ENCODE measurements at places on chromosomes 4 and X.

DNA sequence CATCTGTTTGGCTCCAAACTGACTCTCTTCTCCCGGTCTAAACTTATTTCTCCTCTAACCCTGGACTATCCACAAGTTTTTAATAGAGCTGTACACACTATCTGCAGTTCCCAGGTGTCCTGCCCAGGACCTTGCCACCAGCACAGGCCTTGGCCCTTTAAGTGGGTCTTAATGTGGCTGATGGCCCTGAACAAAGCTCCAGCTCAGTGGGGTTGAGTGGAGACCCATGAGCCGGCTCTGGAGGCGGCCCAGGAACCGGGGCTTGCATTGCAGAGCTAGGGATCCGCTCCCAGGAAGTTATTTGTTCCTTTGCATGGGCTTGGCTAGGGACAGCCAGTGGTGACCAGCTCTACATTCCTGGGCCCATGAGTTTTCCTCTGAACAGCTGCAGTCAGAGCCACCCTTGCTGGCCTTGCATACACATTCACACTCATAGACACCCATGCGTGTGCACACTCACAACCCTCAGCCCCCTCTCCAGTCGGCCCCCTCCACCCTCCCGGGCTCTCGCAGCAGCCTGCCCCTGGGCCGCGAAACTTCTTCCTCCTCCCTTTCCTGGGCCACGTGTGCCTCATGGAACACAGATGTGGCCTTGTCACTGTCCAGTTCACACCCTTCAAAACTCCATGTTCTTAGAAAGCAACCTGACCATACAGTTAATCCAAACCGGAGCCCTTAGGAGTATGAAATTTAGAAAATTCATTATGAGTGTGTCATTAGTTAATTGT is 58.2 kb downstream of the GPR143 start:
- no peak for DNase-seq

DNA sequence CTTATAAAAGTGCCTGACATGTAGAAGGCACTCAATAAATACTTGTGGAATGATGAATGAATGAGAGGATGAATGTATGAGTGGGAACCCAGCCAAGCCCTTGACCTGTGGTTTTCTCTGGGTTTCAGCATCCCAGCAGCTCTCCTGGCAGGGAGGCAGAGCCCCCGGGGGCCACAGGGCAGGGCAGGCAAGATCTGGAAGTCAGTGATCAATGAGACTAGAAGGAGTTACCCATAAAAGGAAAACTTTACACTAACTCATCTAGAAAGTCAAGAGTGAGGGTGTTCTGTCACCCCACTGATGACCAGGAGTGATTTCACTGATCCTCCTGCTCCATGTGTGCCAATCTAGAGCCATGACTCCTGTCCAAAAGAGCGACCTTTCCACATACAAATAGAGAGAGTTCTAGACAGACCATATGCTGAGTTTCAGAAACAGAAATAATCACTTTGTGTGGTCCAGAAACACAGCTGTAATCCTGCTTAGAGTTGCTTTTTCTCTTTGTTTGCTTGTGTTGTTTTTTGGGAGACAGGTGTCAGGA is 37.4 kb downstream of the MGARP start:
- peak; percentile 60 for DNase-seq

DNA sequence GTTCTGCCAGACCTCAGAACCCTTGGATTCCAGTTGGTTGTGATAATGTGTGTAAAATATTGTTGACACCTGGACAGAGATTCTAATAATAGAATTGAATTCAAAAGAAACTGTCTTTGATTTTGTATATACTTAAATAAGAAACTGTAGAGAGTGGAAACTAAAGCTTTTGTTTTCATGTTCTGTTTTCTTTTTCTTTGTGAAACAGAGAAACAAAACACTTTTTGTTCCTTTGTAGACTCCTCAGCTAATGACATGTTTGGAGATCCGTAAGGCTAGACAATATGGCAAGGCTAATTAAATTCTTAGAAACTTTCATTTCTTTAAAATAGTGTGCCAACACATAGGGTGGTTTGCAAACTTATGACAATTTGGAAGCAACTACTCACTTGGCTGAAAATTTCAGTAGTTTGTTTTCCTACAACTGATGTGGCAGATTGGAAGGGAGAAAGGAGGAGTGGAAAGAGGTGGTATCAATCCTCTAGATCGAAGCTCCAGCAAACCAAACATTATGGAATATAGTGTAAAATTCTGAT is 90.9 kb upstream of the FAT1 start:
- no peak for DNase-seq

DNA sequence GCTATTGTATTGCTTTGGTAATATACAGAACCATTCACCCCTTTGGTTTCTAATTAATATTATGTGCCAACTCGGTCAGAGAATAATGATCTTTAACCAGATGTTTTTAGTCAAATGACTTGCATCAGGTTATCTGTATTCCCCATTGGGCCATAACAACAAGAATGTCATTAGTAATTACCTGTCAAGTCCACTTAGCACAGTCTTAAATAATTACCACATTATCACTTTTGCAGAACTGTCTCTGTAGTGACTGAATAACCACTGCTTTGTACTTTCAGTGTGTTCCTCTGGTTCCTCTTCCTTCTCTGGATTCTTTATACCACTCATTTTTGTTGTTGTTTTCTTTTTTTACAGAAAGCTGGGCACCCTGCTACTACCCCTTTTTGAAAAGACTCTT is 257.7 kb upstream of the SPOCK3 start:
- no peak for DNase-seq

GRCh38 chr4:169293343-169294176 is 22.8 kb upstream of the SH3RF1 start:
- no peak for DNase-seq

- no peak for DNase-seq
These were observed 173.9 kb upstream of the KLF3 start for GRCh38 chr4:38489924-38490639.

DNA sequence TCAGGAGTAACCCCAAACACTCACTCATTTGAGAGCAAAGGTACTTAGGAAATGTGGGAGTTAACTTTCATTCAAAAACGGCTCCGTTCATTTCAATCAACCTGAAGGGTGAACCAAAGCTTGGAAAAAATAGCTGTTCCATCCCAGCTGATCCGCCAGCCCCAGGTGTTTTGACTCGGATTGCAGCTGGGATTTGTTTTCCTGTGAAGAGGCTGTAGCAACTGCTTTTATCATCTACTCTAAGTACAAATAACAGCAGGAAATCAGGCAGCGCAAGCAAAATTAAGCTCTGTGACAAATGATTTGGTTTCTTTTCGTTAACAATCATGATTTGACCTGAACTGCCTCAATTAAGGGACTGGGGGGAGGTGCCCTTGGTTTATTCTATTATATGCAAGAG is 154.7 kb downstream of the BEND2 start:
- DNase-seq: no peak

GRCh38 chrX:39927380-39927779 is 170.4 kb downstream of the BCOR start:
- DNase-seq: no peak

DNA sequence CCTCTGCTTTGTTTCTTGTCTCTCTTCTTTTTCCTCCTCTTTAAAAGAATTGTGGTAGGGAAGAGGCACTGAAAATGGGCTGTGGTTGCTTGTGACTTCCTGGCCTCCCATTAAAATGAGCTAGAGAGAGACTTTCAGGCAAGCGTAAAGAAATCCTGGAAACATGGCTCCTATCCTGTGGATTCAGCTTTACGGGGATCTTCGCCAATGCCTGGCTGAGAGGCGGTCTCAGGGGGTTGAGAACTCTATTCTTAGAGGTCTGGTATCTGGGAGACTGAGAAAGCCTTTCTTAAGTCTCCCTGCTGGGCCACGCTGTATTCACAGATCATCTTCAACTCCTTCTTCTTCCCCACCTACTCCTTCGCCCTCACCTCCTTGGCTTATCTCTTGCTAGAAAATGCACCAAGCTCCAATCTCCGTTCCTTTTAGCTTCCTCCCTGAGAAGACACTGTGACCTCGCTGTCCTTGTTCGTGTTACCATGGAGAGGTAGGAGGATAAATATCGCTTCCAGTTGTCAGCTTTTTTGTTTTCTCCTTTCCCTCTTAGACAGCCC is 542 bp upstream of the KLF8 start:
- DNase-seq: no peak

DNA sequence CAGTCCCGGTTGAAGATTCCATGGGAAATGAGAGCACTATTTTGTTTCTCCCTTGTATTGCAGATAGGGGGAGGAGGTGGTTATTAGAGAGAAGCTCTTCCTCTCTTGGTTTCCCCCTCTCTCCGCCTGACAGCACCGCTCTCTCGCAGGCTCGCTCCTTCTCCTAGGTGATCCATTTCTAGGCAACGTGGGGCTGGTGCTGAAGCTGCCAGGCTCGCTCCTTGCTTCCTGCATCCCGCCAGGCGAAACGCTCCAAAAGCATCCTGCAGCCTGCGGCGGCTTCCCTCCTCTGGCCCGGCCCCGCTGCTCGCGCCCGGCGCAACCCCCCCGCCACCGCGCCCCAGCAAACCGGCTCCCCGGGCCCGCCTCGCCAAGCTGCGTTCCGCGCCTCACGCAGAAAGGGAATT is at the start of gene GRID2:
TSS of gene GRID2 (plus strand) at position 346 of the 407 bp plus-strand sequence.
- DNase-seq: no peak
